ENCODE measurements at places on chromosomes 13 and 19. TPM values are rescaled to one million over a fixed set of nuclear protein-coding genes. Genes with fewer than 3 reads are reported as not detected.

Gene MCF2L
- 34.8 TPM for total RNA-seq

Gene LRRC63
- not detected for total RNA-seq

Gene PDCD5
- total RNA-seq, result 197 TPM

GRCh38 chr13:50574731-50575130 lies 268.8 kb downstream of the DLEU7 start:
- no peak overlapping the region for H3K4me3 ChIP-seq
- no peak overlapping the region for H3K27ac ChIP-seq
- ATAC-seq, result no peak
- H3K36me3 ChIP-seq, result no peaks in the 10 kb centered on the region
- H3K4me1 ChIP-seq, result no peaks in the 10 kb centered on the region
- no peaks in the 10 kb centered on the region for H3K27me3 ChIP-seq

Gene LCP1
- 48.9 TPM for total RNA-seq

DNA sequence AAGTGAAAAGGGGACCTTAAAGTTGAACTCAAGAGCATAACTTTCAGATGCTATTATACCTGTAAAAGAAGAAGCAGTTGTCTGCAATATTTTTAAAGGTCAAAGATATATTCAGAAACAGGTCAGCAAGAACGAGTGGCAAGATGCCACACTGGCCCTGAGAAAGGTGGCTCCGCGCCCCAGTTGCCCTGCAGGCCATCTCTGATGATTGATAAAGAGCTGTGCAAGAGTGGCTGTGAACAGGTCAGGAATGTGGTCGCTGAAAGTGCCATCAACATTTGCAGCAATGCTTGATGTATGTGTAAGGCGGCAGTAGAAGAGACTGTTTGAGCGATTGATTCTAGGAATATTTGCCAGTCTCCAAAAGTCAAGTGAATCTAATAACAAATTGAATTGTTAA lies 664.2 kb upstream of the SLC10A2 start:
- H3K27me3 ChIP-seq, result no peaks in the 10 kb centered on the region
- no peaks in the 10 kb centered on the region for H3K4me1 ChIP-seq

GRCh38 chr19:2841855-2842574 lies 740 bp downstream of the ZNF555 start:
- H3K27me3 ChIP-seq, result no peaks in the 10 kb centered on the region
- H3K4me3 ChIP-seq, result peak overlapping the region; percentile 99
- H3K27ac ChIP-seq, result no peak overlapping the region
- no peaks in the 10 kb centered on the region for H3K36me3 ChIP-seq
- ATAC-seq, result no peak

- no peaks in the 10 kb centered on the region for H3K36me3 ChIP-seq
- H3K27me3 ChIP-seq, result no peaks in the 10 kb centered on the region
- H3K27ac ChIP-seq, result no peak overlapping the region
- ATAC-seq, result no peak
- H3K4me1 ChIP-seq, result no peaks in the 10 kb centered on the region
- no peak overlapping the region for H3K4me3 ChIP-seq
These were observed 19.4 kb downstream of the DYRK1B start for GRCh38 chr19:39814595-39814994.

GRCh38 chr13:111436446-111436845 lies 116.0 kb downstream of the TEX29 start:
- peaks cover 21% of the 10 kb centered on the region for H3K27me3 ChIP-seq
- no peaks in the 10 kb centered on the region for H3K36me3 ChIP-seq
- H3K27ac ChIP-seq, result no peak overlapping the region
- H3K4me1 ChIP-seq, result no peaks in the 10 kb centered on the region

GRCh38 chr13:26538363-26539317 lies 18.8 kb upstream of the WASF3 start:
- peaks cover 25% of the 10 kb centered on the region for H3K27me3 ChIP-seq
- H3K4me1 ChIP-seq, result no peaks in the 10 kb centered on the region
- no peak overlapping the region for H3K4me3 ChIP-seq
- peak; percentile 67 for ATAC-seq
- no peak overlapping the region for H3K27ac ChIP-seq

DNA sequence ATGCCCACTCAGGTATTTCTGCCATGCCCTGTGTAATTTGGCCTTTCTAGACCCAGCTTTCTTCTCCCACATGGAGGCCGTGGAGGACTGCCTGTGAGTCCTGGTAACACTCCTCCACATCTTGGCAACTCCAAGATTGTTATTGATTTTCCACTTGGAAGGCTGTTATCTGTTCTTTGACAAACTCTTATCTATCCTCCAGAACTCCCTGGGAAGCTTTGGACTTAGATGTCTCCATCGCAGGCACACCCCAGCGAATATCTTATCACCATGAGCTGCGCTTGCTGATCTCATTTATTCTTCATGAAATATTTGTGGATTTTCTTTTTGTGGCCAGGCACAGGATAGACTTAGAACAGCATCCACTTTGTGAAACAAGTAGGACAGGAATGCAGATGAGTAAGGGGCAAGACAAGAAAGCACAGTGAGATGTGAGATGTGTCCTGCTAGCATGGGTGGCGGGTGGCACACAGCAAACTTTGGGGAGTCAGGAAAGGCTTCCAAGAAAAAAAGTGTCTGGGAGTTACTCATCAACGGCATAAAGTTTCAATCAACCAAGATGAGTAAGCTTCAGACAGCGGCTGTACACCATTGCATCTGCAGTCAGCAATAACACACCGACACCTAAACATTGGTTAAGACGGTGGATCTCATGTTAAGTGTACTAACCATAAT lies 84.5 kb upstream of the IRS2 start:
- no peak overlapping the region for H3K4me3 ChIP-seq
- no peaks in the 10 kb centered on the region for H3K4me1 ChIP-seq

DNA sequence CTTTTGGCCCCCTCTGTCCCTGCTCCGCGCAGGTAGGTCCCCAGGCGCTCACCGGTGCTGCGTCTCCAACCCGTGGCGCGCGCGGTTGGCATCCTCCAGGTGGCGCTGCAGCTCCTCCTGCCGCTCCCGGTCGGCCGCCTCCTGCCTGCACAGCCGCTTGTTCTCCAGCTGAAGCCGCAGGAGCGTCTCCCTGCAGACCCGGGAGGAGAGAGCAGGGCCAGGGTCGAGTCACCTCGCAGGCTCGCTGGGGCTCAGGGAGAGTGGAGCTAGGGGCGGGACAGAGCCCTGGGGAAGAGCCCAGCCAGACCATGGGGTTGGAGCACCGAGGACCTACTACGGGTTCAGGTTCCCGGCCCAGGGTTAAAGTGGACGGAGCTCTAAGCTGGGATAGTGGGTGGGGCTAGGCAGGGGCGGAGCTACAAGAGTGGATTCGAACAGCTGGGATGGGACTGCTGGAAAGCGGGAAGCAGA lies 9.3 kb downstream of the HOOK2 start:
- H3K27me3 ChIP-seq, result no peaks in the 10 kb centered on the region
- no peaks in the 10 kb centered on the region for H3K4me1 ChIP-seq
- peak; percentile 96 for ATAC-seq
- H3K27ac ChIP-seq, result peak overlapping the region; percentile 71

GRCh38 chr19:28164214-28164613 lies 1048.7 kb downstream of the UQCRFS1 start:
- no peak overlapping the region for H3K4me3 ChIP-seq
- H3K36me3 ChIP-seq, result no peaks in the 10 kb centered on the region
- no peak overlapping the region for H3K27ac ChIP-seq
- no peaks in the 10 kb centered on the region for H3K27me3 ChIP-seq
- ATAC-seq, result no peak

DNA sequence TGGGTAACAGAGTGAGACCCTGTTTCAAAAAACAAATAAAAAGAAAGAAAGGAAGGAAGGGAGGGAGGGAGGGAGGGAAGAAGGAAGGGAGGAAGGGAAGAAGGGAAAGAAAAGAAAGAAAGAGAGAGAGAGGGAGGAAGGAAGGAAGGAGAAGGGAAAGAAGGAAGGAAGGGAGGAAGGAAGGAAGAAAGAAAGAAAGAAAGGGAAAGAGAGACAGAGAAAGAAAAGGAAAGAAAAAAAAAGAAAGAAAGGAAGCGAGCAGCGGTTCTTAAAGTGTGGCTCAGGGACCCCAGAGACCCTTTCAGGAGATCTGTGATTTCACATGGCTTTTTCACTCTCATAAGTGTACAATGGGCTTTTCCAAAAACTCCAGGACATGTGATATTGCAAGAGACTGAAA lies 9.9 kb upstream of the CADM4 start:
- H3K4me3 ChIP-seq, result no peak overlapping the region
- no peaks in the 10 kb centered on the region for H3K27me3 ChIP-seq
- no peak for ATAC-seq
- no peak overlapping the region for H3K27ac ChIP-seq

- no peak overlapping the region for H3K4me3 ChIP-seq
- H3K4me1 ChIP-seq, result no peaks in the 10 kb centered on the region
- no peak overlapping the region for H3K27ac ChIP-seq
- no peak for ATAC-seq
- H3K36me3 ChIP-seq, result no peaks in the 10 kb centered on the region
These were observed 23.3 kb downstream of the GGACT start for GRCh38 chr13:100565286-100565685.

DNA sequence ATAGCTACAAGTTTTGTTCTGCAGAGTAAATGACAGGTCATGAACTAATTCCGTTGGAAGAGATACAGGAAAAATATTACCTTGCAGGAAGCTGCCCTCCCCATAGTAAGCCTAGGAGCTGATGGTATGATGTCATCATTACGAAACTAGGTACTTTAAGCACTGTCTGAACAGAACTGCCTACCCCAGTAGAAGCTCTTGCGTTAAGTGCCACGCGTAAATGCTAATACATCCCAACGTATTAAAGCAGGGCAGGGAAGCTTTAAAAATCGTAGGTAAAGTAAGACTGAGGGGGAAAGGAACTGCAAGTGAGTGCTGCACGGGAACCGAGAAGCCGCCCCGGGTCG lies 572 bp downstream of the UGGT2 start:
- H3K27me3 ChIP-seq, result no peaks in the 10 kb centered on the region
- H3K36me3 ChIP-seq, result no peaks in the 10 kb centered on the region
- peak; percentile 59 for ATAC-seq
- H3K4me3 ChIP-seq, result peak overlapping the region; percentile 81

GRCh38 chr19:43395561-43395960 lies 19.1 kb upstream of the TEX101 start:
- no peak overlapping the region for H3K4me3 ChIP-seq
- H3K27me3 ChIP-seq, result peaks cover 76% of the 10 kb centered on the region
- H3K27ac ChIP-seq, result no peak overlapping the region
- no peak for ATAC-seq
- no peaks in the 10 kb centered on the region for H3K4me1 ChIP-seq
- H3K36me3 ChIP-seq, result no peaks in the 10 kb centered on the region

DNA sequence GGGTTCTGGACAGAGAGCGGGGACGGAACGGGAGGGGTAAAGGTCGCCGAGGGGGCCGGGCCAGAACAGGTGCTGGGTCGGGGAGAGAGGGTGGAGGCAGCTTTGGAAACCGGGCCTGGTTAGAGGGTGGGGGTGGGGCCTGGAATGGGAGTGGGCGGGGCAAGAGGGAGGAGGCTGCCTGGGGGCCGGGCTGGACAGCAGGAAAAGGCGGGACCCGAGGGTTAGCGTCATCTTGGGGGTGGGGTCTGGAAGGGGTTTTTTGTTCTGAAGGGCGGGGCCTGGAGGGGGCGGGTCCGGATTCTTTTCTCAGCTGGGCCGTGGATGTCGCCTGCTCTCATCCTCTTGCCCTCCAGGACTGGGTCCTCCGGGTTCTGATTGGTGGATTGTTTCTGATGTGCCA lies 4.3 kb upstream of the ZNF813 start:
- no peaks in the 10 kb centered on the region for H3K36me3 ChIP-seq
- no peak overlapping the region for H3K4me3 ChIP-seq
- H3K27me3 ChIP-seq, result peaks cover 31% of the 10 kb centered on the region
- ATAC-seq, result peak; percentile 50

DNA sequence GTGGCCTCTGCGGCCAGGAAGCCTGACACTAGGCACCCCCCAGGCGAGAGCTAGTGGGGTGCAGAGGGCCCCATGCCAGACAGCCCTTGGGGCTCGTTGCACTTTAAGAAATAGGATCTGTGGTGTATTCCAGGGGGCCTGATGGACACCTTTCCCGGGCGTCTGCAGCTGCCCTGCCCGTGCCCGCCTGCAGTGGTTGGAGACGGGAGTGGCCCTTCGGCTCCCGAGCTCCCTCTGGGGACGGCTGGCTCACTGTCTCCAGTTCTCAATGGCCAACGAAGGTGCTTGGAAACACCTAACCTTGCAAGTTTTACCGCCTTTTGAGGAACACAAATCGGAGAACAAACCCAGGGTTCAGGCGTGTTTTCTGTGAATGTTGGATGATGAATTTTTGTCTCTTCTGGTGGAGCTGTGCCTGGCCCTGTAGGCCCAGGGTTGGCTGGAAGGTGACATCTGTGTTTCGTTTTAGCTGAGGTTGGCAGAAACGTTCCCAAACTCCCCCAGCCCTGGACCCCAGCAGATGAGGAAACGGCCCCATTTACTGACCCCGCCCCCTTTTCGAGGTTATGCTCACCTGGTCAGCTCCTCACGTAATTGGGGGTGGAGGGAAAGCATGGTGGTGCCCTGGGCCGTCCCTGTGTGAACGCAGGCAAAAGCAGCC lies 17.4 kb upstream of the NPAS1 start:
- no peak overlapping the region for H3K4me3 ChIP-seq
- no peak for ATAC-seq
- H3K27ac ChIP-seq, result no peak overlapping the region
- H3K27me3 ChIP-seq, result peaks cover 5% of the 10 kb centered on the region

Gene CD22
- 4.6 TPM for total RNA-seq

Gene B3GNT8
- total RNA-seq, result 3.1 TPM

GRCh38 chr19:459724-460511 lies 915 bp downstream of the SHC2 start:
- peak overlapping the region; percentile 84 for H3K27ac ChIP-seq
- H3K4me3 ChIP-seq, result peak overlapping the region; percentile 79
- peaks cover 15% of the 10 kb centered on the region for H3K27me3 ChIP-seq
- ATAC-seq, result peak; percentile 74

Gene ATP4A
- total RNA-seq, result not detected

- H3K27ac ChIP-seq, result no peak overlapping the region
- H3K36me3 ChIP-seq, result no peaks in the 10 kb centered on the region
- no peaks in the 10 kb centered on the region for H3K4me1 ChIP-seq
- H3K27me3 ChIP-seq, result no peaks in the 10 kb centered on the region
These were observed 184.7 kb downstream of the COG6 start for GRCh38 chr13:39840201-39840600.

GRCh38 chr13:97285221-97285955 lies 63.3 kb downstream of the MBNL2 start:
- H3K27me3 ChIP-seq, result no peaks in the 10 kb centered on the region
- no peak for ATAC-seq
- H3K36me3 ChIP-seq, result no peaks in the 10 kb centered on the region
- peaks cover 48% of the 10 kb centered on the region for H3K4me1 ChIP-seq

DNA sequence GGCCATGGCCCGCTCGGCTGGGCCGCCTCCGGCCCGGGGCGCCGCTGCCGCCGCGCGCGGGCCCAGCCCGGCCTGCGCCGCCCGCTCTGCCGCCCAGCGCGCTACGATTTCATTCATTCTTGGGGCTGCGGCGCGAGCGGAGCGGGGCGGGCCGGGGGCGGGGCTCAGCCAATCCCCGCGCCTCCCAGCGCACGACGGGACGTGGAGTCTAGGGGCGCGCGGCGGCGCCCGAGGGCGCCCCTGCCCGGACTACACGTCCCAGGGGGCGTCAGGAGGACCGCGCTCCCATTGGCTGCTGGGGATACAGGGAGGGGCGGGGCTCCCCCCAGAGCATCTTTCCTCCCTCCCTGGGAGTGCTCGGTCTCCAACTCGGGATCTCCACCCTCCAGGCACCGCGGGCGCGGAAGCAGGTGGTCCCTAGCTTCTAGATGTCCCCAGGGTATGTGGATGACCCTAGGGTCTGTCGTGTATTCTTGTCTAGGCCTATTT lies 5.6 kb upstream of the DPF1 start:
- peak; percentile 78 for ATAC-seq
- no peak overlapping the region for H3K27ac ChIP-seq
- H3K4me3 ChIP-seq, result no peak overlapping the region
- H3K27me3 ChIP-seq, result peaks cover 99% of the 10 kb centered on the region

Gene SLC8A2
- 6.5 TPM for total RNA-seq
